Right ventricle myocardium inferior (tissue), 1 donor: ENCODE measurements at places on chromosomes 5 and 9. TPM values are rescaled to one million over a fixed set of nuclear protein-coding genes. Genes with fewer than 3 reads are reported as not detected.

The GRAMD2B gene
- 29.3 TPM for total RNA-seq

The FOXI1 gene
- total RNA-seq = not detected

- DNase-seq = no peak
These were observed 24.8 kb upstream of the HNRNPA0 start for GRCh38 chr5:137778772-137779564.

The RNF183 gene
- not detected for total RNA-seq

GRCh38 chr5:69024241-69024651 lies 69.6 kb upstream of the SLC30A5 start:
- no peak for DNase-seq

GRCh38 chr5:125673359-125673950 lies 749.8 kb upstream of the GRAMD2B start:
- DNase-seq = no peak

DNA sequence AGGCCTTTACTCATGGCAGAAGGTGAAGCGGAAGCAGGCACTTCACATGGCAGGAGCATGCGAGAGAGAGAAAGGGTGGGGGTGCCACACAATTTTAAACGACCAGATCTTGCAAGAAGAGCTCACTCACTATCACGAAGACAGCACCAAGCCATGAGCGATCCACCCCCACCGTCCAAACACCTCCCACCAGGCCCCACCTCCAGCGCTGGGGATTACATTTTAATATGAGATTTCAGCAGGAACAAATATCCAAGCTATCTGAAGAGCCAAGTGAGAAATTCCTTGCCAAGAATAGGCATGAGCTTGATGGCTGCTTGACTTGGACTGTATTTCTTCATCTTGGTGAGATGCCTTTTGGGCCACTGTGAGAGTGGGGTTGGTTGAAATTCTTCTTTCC lies 88.0 kb downstream of the PDZD2 start:
- no peak for DNase-seq

DNA sequence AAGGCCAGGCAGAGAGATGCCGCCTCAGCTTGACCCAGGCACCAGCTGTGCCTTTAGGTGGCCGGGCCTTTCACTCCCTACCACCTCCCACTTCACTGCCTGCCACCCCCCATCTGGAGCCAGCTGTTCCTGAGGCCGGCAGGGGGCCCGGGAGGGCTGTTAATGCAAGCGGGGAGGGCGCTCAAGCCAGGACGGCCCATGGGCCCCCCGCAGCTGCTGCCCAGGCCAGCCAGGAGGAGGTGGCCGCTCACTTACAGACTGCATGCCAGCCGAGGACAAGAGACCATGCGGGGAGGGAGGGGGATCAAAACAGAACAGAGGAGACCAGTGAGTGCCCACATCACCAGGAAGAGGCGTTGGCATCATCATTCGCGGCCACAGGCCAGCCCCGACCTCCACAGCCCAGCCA lies 4.5 kb downstream of the ABCA2 start:
- no peak for DNase-seq

The CWC27 gene
- 21.3 TPM for total RNA-seq

The POC5 gene
- 3.0 TPM for total RNA-seq

DNA sequence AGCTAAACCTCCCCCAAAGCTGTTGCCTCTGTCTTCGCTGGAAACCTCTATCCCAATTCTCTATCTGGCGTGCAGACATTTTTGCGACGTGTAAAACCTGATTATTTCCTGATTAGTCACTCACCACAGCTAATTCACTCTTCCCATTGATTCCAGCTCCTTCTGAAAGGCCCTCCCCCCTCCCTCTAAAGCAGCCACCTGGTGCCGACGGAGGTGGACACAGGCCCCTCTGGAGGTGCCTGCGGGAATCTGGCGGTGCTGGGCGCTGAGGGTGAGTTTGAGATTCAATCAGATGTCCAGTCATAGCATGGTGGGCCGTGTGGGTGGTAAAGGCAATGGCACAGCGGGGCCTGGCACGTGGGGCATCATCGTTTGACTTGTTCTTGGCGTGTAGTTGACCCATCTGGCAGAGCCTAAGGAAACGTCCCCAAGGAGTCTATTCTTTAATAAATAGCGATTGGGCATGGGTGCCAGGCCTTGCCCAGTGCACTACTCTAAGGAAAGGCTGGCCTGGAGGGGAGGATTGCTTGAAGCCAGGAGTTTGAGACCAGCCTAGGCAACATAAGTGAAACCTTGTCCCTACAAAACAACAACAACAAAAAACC lies 271.1 kb upstream of the MVB12B start:
- no peak for DNase-seq

- DNase-seq = no peak
These were observed 62.2 kb downstream of the RAD23B start for GRCh38 chr9:107345327-107345726.

GRCh38 chr5:114636271-114636670 lies 274.4 kb downstream of the KCNN2 start:
- DNase-seq = no peak

DNA sequence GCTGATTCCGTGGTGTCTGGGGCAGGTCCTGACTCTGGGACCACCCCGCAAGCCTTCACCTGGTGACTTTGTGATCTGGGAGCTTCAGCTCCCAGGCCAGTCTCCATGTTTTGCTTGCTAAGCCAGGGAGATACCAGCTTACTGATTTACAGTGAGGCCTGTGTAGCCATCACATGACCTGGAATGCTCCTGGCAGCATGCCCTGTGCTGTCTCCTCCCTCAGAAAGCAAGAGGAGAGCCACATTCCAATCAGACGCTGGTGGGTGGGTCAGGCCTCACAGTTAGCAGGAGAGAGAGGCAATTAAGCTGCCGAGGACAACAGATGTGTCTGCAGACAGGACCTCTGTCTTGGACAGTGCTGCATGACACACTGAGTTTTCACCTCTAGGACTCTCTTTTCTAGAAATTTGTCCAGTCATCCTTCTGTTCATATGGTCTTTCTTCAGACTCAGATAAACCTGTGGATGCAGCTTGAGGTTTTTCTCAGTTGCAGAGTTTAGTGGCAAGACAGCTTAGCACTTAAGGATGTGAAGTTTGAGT lies 24.4 kb upstream of the GRPEL2 start:
- peak; percentile 92 for DNase-seq

- DNase-seq = no peak
These were observed 146.0 kb upstream of the NMUR2 start for GRCh38 chr5:152551061-152551460.

The PCAT7 gene
- total RNA-seq = not detected

The DBH gene
- total RNA-seq = not detected

- no peak for DNase-seq
These were observed 496 bp downstream of the TLX3 start for GRCh38 chr5:171309276-171310211.

The ZNF366 gene
- total RNA-seq = 8.7 TPM

The ANKDD1B gene
- total RNA-seq = 0.24 TPM

GRCh38 chr5:141701360-141702119 lies 19.5 kb upstream of the ARAP3 start:
- DNase-seq = no peak

- DNase-seq = no peak
These were observed 16.5 kb upstream of the AHRR start for GRCh38 chr5:305050-305449.

- no peak for DNase-seq
These were observed 33.4 kb downstream of the RXRA start for GRCh38 chr9:134359493-134360179.

DNA sequence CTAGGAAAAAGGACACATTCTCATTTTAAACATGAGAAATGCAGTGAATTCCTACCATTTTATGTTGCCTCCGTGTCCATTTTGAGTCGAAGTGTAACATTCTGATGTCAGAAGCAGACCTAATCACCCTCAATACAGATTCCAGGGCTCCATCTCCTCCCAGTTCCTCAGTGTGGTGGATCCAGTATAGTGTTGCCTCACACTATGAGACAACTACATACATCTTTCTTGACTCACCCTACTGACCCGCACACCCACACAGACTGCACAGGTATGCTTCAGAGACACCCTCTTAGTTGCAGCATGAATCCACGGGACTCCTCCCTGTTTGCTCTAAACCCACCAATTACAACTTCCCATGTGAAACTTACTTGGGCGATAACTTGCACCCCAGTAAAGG lies 564.9 kb downstream of the SEMA5A start:
- DNase-seq = no peak

The PCDHB7 gene
- 0.87 TPM for total RNA-seq

DNA sequence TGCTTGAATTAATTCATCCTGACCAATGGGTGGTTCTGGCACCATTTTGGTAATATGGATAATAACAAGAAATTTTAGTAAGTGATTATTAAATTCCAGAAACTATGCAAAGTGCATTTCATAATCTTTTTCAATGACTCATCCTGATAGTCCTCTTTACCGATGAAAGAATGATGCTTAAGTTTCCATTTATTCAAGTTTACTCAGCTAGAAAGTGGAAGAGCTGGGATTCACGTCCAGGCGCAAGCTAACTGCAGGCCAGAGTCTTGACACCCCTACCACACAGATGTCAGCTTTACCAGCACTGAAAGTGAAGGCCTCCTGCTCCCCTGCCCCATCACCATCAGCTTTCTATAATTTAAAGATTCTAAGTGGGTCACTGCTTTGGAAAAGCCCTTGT lies 493.5 kb upstream of the WWC1 start:
- DNase-seq = no peak

DNA sequence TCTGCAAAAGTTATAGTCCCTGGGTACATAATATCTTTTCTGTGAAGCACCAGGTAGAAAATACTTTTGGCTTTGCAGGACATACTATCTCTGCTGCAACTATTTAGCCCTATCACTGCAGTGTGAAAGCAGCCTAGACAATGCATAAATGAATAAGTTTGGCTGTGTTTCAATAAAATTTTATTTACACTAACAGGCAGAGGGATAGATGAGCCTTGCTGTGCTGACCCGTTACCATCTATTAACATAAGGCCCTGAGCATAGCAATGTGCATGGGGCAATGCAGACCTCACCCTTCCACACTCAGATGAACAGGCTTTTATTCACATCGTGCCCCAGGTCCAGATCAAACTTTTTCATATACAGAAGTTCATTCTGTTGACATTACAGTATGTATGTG lies 27.8 kb downstream of the RASEF start:
- no peak for DNase-seq

The THBS4 gene
- total RNA-seq = 32.9 TPM

DNA sequence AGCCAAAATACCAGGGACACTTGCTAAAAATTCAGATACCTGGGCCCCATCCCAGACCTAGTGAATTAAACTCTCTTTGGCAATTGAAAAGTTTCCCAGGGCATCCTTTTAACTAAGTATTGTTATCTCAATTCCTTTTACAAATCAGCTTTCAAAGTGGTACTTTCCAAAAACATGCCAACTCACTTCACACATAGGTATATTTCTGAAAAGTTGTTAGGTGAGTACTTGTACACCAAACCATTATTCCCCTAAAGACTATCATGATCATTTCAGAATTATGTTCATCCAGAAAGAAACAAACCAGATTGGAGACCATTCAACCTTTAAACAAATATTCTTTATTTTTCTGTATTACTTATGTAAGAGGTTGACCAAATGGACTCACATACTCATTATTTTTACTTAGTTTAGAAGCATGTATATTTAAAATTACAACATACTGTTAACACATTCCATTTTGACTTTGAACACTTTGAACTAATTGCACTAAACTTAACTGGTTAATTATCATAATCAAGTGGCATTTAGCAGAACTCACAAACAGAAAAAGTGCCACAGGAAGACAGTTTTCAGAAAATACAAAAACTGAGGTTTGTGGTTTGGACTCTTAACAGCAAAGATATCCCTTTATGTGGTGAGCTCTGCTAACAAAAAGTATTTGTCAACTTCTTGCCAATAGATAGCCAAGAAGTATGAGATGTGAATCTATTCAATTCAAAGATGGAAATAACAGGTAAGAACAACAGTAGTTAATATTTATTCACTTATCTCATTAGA lies 40.7 kb downstream of the KIAA0825 start:
- DNase-seq = no peak

The DMRT3 gene
- total RNA-seq = not detected

The RASGEF1C gene
- 0.49 TPM for total RNA-seq

- DNase-seq = no peak
These were observed 79.2 kb downstream of the MEGF10 start for GRCh38 chr5:127369796-127370195.

DNA sequence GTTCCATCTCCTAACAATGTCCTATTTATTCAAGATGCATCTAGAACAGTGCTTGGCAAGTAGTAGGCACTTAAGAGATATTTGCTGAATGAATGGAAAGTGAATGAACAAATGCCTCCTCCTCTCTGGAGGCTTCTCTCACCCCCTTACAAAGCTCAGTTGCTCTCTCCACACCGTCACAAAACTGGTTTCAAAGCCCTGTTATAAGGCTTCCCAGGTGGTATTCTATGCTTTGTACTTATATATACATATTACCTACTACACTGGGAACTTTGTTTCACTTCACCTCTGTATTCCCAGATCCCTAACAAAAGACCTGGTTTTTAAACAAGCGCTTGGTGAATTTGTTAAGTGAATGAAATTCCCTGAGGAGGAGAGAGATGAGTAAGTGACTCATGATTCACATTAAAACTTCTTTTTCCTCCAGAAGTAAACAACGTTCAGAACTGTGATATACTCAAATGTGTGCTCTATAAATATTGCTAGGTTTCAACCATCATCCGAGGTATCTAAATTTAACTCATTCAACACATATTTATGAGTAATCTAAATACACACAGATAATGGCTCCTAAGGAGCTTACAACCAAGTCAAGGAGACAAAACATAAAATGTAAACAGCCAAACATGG lies 36.0 kb downstream of the DENND1A start:
- no peak for DNase-seq

The CDKN2B gene
- 3.0 TPM for total RNA-seq

- DNase-seq = no peak
These were observed 320.3 kb downstream of the ACTL7B start for GRCh38 chr9:108535526-108535925.

GRCh38 chr9:120368799-120369198 lies 211.2 kb downstream of the CDK5RAP2 start:
- no peak for DNase-seq

The CCIN gene
- not detected for total RNA-seq
